ENCODE measurements at places on chromosomes 16 and 17.

GRCh38 chr16:20883554-20884239 is 16.5 kb downstream of the DCUN1D3 start:
- DNase-seq, result no peak

DNA sequence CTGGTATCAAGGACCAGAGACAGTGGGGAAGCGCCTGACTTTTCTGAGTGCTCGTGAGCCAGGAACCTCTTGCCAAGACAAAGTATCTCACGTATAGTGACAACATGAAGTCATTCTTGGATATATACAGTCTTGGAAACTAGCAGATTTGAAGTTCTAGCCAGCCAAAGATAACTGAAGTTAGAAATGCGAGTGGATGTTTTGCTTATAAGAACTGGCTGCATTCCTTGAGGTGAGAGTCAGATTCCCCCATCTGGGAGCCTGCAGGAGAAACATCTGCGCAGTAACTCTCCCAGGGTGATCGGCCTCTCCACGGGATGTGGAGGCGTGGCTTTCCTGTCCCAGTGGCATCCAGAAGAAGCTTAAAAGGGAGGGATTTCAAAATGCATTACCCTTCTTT is 89.8 kb downstream of the SHISA6 start:
- no peak for DNase-seq

DNA sequence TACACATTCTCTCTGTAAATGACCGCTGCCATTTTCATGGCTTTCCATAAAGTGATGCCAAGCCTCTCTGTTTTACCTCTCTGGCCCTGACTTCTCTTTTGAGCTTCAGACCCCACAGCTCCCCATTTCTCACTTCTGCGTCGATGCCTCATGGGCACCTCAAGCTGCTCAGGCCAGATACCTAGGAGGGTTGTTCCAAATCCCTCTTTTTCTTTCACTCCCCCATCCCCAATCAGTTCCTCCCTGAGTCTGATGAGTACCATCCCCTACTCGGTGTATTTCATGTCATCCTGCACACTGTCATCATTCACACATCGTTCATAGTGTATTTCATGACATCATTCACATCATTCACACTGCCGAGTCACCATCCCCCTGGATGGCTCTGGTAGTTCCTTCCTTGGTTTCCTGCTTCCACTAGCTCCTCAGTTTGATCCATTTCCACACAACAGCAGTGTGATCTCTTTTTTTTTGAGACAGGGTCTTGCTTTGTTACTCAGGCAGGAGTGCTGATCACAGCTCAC is 43.1 kb downstream of the NTN1 start:
- DNase-seq, result no peak

DNA sequence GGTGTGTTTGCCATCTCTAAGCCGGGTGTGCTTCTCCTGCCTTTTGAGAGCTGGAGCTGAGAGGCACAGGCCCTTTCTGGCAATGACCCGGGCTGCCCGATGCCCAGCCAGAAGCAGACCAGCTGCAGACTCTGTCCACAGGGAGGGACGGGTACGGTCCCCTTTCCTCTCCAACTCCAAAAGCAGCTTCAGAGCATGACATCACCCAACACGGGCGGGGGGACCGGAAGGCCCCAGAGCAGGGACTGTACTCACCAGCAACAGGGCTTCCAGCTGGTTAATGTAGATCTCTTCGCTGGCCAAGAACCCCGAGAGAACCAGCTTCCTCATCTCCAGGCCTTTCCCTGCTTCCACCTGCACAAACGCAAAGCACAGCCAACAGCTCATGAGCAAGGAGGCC is 79.4 kb downstream of the ABR start:
- no peak for DNase-seq

DNA sequence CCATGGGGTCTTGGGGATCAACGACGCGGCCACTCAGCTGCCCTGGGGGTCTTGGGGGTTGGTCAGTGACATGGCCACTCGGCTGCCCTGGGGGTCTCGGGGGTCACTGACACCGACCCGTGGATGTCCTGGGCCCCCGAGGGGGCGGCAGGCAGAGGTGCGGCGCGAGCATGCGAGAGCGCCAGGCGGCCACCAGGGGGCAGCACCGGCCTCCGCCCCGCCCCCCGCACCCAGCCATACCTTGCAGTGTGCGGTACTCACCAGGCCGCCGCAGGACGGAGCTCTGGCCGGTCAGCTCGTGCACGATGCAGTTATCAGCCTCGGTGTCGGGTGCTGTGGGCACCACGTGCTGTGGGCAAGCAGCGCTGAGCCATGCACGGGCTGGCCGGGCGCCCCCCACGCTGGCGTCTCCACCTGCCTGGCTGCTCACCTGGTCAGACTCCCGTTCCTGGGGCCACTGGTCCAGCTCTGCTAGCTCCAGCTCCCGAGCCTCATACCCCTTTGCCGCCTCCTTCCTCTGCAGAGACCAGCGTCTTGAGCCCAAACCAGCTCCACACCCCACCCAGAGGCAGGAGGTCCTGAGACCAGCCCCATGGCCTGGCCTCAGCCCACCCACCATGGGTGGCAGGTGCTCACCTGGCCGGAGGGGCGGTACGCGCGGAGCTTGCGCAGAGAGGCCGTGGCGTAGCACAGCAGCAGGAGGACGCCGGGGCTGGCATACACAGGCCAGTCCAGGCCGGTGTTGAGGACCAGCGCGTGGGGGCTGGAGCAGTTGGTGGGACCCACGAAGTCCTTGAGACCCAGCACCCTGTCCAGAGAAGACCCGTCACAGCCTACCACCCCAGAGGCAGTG is 31.2 kb downstream of the CTU2 start:
- peak; percentile 53 for DNase-seq

GRCh38 chr16:74034862-74035261 is 261.8 kb upstream of the PSMD7 start:
- DNase-seq, result no peak

All from T-helper 2 cell treated with Interferon-gamma antibody and Interleukin-4, amounts not matched to agents 5 μg/mL and 100 μg/mL, for 36 hours (primary cell).